ENCODE measurements at places on chromosomes 5 and 9.

- DNase-seq = no peak
Observed at GRCh38 chr5:82924226-82925060, 152.8 kb downstream of the TMEM167A start.

GRCh38 chr9:69357030-69357775, 32.2 kb downstream of the ENTREP1 start:
- no peak for DNase-seq

DNA sequence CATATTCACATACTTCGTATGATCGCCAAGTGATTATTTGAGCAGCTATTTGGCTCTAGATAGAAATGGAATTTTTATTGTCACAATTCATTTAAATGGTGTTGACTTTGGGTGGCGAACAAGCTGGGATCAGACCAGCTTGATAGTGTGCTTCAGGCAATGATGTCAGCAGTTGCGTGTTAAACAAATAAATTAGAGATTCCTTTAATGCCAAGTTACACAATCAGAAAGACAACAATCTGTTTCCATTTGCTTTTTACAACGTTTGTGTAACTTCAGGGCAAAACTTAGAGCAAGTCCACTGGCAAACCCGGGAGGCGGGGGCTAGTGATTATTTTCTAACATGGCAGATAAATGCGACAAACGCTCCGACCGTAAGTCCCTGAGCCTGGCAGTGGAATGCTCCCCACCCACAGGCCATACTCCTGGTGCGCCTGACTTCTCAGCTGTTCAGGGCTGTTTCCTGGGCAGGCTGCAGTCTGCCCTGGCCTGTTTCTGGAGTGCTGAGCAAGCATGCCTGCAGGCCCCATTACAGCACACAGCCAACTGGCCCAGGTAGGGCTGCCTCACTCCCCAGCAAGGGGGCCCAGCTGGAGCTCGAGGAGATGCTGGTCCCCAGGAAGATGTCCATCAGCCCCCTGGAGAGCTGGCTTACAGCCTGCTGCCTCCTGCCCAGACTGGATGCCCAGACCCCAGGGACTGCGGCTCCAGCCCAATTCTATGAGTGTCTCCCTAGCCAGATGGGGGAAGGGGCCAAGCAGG, 88.7 kb downstream of the BASP1 start:
- DNase-seq = peak; percentile 75

- DNase-seq = no peak
Observed at GRCh38 chr9:94875300-94876020, 149.0 kb downstream of the AOPEP start.

DNA sequence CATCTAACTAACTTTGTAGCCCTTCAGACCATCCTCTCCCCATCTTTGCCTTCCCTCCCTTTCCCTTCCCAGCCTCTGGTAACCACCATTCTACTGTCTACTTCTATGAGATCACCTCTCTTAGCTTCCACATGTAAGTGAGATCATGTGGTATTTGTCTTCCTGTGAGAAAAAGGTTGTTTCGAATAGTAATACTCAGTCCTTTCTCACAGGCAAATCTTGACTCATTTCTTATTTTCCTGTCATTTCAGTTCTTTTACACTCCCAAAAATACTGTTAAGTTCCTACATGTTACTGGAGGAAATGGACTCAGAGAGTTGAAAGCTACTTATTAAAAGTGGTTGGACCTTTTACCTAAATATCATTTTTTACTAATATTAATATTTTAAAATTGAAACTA, 82.1 kb downstream of the SLF1 start:
- no peak for DNase-seq

DNA sequence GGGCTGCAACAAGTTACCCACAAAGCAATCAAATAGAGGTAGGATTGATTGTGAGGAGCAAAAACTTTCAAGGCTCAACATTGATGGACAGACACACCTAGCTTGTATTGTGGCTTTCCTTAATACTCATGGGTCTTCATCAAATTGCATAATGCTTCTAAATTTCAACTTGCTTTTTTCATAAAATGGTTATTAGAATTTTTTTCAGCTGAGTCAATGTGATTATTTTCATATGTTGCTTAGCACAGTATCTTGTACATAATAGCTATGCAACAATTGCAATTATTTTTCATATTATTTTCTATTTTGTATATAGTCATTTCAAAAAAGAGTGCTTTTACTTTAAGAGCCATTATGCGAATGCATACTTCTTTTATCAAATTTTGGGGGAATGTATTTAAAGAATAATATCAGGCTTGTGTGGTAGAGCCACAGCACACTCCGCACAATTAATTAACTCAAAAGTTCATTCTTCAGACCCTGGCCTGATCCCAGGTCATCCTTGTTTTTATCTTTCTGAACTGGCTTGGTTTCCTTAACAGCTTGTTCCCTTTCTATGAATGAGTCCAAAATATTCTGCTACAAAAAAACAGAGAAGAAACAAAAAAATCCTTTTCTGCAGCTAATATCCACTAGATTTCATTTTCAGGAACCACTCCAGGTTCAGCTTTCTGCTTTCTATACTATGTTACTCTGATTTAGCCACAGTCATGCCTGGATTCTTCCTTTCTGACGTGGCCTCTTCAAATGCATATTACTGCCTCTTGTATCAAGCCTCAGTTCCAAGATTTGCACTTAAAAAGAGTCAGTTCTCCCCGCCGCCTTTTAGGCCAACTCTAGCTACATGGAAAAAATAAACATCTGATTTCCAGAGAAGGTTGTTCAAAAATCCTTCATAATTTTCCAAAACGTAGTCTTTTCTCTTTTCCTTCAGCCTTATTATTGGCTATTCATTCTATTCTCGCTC, 45.3 kb upstream of the CDH9 start:
- DNase-seq = no peak

GRCh38 chr5:98248949-98249348, 524.5 kb upstream of the RGMB start:
- peak; percentile 70 for DNase-seq

DNA sequence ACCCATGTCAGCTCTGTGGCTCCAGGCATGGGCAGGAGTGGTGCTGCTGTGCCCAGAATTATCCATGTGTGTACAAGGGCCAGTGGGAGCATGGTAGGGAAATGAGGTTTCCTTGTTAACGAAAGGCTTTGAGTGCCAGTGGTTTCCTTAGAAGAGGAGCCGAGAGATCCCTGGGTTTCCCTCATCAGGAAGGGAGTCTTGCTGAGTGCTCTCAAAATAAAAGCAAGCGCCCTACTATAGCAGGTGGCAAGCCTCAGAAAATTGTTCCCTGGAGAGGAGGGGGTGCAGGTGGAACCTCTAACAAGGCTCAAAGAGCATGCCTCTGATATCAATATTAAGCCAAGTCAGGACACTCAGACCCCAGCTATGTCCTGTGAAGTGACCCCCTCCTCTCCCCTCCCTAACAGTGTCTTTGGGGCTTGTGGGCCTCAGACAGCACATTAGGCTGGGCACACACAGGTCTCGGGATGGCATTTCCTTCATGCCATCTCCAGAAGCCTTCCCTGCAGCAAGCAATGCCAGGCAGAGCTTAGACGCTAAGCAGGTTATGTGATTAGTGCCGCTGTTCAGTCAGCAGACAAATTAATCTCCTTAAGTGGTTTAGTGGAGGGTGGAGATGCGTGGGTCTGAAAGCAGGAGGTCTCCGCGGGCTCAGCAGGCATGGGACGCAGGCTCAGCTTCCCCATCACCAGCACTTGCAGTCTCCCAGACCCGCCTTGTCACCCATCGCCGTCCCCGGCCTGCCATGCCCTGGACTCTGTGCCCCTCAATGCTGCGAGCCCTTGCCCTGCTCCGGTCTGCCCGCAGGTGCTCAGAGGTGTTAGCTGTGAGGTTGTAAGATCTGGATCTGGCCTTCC, 60.0 kb upstream of the RARS1 start:
- no peak for DNase-seq

DNA sequence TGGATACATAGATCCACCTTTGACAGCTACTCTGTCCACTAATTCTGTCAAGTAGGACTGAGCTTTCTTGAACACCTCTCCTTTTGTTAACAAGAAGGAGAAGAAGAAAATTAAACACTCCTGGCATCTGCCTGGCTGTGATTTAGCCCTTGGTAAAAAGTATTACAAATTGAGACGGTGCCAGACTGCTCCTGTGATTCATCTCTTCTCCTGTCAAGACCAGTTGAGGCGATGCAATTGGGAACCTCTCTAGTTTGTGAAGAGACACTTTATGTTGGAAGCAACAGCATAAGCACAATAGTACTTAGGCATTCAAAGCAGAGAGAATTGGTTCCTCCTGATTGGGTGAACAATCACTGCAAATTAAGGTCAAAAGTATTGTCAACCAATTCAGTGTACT, 72.7 kb downstream of the GHR start:
- DNase-seq = peak; percentile 17

DNA sequence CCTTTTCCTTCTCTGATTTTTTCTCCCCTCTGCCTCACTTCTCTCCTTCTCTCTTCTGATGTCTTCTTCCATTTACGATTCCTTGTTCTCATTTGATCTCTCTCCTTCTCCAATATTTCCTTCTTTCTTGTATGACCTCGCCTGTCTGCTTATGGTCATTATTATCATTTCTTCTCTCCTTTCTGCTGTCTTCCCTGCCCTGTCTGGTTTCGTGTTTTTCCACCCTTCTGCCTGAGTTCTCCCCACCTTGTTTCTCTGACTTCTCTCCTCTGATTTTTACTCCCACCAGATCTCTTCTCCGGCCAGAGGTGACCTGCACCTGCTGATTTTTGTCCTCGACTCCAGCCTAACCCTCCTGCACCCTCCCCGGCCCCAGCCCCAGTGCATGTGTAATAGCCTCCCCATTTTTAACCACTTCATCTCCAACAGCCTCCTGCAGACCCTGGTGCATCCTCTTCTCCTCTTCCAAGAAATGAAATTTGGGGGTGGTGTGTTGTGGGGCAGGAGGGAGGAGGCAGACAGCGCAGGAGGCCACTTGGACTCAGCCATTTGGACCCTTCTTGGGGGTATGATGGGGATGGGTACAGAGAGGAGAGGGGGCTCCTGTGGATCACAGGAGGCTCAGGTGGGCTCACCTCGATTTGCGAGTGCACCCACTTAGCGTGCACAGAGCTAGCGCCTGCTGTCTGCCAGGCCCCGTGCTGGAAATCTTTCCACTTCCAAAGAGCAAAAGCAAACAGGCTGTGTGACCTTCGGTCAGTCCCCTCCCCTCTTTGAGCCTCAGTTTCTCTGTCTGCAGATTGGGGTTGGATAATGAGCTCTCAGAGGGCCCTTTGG, 32.5 kb downstream of the GSN start:
- no peak for DNase-seq

DNA sequence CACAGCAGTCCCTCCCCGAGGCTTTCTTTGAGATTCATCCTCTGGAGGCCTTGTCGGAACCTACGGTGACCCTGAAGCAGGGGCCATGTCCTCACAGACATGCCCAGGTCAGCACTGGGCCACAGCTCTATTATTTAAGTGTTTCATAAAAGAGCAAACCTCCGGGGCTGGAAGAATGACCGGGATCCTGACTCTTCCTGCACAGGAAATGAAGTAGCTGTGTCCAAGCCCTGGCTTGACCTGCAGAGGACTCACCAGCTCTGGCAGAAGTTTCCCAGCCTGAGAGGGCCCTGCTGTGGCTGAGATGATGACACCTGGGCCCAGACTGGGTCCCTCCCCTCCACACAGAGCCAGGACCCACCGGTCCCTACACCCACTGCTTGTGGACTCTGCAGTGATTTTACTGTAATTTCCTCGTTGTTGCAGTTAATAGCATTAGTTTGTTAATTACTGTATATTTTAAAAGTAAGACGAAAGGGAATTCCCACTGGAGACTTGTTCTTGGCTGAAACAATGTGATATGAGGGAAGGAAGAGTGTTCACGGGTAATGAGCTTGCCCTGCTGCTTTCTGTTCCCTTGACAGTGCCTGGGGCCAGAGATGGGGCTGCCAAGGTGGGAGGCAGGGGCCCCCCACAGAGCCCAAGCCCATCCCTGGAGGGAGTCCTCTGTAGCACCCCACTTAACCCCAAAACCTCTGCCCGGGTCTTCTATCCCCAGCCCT, 72.2 kb downstream of the PCDH1 start:
- DNase-seq = no peak

DNA sequence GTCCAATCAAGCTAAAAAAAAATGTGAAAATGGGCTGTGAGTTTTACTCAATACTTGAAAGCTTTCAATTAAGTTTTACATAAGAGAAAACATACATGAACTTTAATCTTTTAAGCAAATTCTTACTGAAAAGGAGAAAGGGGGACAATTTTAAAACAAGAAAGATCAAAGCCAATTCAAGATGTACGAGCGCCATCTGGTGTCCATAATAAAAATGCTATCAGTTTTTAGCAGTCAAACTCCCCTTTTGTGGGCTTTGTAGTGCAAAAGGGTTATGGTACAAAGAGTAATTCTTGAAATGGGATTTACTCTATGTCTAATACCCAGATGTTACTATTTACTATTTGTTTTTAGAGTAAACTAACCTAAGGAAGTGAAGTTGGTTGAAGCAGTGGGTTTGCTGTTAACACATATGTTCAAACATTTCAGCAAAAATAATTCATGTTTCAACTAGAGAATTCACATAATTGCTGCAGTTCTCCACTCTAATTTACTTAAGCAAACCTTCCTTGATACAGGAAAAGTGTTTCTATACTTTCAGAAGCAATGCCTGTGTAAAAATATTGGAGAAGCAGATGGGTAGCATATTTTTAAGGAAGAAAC, 228.2 kb upstream of the TYRP1 start:
- peak; percentile 6 for DNase-seq

DNA sequence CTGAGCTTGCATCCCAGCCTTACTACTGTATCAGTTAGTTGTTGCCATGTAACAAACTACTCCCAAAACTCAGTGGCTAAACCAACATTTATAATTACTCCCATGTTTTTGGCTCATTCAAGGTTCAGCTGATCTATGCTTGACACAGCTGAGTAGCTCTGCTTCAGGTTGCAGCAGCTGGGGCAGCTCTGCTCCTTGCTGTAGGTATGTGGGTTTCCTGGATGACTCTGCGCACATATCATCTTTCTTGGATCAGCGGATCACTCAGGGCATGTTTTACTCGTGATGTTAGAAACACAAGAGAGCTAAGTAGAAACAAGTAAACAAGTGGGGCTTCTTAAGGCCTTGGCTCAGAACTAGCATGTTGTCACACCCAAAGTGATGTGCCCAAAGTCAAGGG, 15.1 kb downstream of the TEK start:
- DNase-seq = no peak

DNA sequence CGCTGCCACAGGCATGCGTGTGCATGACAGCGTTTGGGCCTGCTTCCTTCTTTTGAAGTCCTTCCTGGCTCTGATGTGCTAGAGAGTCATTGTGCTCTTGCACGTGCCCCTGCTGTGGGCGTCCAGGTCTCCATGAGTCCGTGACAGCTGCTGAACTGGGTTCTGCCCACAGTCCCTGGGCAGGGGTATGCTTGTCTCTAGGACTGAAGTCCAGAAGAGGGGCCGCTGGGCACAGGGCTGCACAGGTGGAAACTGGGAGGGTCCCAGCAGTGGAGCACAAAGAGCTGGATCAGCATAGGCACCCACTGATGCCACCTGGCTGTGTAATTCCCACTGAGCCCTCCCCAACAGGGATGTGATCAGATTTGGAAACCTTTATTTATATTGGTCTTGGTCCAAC, 169.4 kb downstream of the IRX2 start:
- no peak for DNase-seq

- no peak for DNase-seq
Observed at GRCh38 chr5:154162539-154163151, 27.9 kb upstream of the GALNT10 start.

All from M059J (cell line).